Neural progenitor cell (in vitro differentiated cells): ENCODE measurements at places on chromosomes 2 and 18.
A peak's percentile ranks its signal among the peaks of the same experiment; 100 is the strongest.

- DNase-seq, result no peak
These were observed 107.4 kb downstream of the ARL6IP6 start for GRCh38 chr2:152825834-152826233.

- no peak for DNase-seq
These were observed 22.6 kb upstream of the PROKR1 start for GRCh38 chr2:68620772-68621171.

DNA sequence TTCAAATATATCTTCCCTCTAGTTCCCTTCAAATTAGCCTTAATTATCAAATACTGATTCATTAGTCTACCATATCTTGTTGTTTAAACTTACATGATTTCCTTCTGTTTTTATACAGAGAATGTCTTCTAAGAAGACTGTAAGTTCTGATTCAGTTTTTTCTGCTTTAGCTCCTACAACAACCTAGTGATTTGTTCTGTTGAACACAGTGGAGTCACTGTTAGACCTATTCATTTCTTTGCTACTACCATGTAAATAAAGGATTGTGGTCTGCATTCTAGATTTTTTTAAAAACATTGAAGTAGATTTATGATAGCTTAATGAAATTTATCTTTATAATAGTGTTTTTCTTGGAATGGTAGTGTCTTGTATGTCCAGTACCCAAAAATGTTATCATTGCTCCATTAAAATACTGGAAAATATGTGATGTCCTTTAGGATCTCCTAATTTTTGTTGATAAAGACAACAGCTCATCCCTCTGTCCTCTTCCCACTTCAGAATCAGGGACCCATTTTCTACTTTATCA, 146.4 kb downstream of the MBD5 start:
- no peak for DNase-seq

DNA sequence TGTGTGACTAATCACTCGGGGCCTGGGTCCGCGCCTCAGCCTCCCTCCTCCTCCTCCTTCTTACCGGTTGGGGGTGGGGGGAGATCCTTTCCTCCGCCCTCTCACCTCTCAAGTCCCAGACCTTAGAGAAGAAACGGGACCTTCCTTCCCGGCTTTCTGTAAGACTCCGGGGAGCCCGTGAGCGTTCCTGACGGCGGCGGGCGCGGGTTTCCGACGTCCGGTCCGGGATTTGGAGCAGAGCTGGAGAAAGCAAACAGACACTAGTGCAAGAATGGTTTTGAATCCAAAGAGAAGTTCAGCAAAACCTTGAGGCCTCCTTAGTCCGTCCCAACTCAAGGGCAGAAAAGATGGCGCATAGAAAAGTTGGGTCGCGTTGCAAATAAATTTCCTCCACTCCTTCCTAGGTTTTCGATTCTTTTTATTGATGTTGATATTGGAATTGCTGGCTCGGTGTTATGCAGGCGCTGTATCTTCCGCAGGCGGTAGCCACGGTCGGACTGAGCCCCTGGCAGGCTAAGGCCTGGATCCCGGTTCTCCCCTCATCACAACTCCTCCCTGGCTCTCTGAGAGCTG, 2.0 kb downstream of the DLX1 start:
- DNase-seq, result no peak

DNA sequence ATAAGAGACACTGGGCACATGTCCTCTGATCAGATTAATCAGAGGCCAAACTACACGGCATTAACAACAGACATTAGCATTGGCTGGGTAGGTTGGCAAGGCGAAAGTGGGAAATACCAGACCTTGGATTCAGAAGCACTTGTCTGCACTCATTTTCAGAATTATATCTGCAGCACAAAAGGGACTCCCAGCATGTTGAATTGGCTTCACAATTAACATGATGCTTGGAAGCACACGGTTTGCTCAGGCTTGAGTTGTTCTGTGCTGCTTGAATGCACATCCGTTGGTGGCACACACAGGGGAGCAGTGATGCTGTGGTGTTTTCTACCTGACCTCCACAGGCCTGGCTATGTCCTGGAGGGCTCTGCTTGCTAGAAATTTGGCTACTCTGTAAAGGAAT, 83.9 kb downstream of the ACTR3 start:
- DNase-seq, result no peak

- DNase-seq, result no peak
These were observed 31.6 kb upstream of the MREG start for GRCh38 chr2:216044883-216045486.

GRCh38 chr2:8462280-8462679, 219.6 kb upstream of the ID2 start:
- no peak for DNase-seq

- DNase-seq, result no peak
These were observed 278.2 kb upstream of the COL3A1 start for GRCh38 chr2:188695953-188696352.

DNA sequence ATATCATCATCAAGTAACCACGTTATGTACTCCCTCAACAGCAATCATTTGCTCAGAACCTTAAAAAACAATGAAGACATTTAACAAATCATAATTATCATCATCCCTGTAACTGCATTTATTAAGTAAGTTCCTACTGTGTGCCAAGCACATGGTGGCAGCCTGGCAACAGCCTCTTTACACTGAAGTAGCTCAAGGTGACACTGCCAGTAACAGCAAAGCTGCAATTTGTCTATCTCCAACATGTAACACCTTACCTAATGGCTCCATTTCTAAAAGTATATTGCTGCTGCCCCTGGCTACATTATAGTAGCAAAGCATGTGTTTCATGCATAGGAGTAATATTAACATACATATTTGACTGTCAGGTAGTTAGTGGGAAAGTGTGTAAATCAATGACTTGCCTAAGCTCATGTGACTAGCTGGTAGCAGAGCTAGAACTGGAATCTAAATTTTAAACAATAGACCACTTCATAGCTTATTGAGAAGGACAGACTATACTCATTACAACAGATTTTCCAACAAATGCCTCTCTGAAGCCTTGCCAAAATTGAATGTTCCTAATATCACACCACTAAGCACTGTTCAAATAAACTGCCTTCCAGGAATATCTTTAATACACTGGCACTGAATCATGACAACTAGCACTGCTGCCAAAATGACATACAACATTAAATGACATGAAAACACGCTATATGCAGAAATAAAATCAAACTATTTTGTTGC, 86.7 kb downstream of the L3MBTL4 start:
- DNase-seq, result no peak

DNA sequence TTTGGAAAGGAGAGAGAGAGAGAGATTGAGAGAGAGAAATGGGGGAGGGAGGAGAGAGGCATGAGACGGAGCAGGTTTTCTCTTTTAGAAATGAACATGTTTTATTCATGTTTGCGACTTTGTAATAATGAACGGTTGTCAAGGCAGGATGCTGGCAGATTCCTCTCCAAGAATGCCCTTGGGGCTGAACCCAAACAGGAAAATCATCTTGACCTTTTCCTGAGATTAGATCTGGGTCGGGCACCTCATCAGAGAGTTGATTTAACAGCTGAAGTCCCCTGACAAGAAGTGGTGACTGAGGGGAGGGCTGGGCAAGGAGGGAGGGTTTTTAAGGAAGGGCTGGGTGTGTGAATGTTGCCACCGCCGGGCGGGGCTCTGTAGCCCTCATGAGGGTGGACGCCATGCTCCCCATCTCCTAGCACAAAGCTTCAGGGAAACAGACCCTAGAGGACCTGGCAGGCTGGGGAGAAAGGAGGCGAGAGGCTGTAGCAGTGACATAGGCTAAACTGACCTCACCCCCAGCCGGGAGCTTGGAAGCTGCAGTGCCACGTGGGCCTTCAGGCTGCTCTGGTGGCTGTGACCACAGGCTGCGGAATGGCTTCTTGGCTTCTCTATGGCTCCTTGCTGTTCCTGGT, 60.0 kb downstream of the LIPG start:
- no peak for DNase-seq

DNA sequence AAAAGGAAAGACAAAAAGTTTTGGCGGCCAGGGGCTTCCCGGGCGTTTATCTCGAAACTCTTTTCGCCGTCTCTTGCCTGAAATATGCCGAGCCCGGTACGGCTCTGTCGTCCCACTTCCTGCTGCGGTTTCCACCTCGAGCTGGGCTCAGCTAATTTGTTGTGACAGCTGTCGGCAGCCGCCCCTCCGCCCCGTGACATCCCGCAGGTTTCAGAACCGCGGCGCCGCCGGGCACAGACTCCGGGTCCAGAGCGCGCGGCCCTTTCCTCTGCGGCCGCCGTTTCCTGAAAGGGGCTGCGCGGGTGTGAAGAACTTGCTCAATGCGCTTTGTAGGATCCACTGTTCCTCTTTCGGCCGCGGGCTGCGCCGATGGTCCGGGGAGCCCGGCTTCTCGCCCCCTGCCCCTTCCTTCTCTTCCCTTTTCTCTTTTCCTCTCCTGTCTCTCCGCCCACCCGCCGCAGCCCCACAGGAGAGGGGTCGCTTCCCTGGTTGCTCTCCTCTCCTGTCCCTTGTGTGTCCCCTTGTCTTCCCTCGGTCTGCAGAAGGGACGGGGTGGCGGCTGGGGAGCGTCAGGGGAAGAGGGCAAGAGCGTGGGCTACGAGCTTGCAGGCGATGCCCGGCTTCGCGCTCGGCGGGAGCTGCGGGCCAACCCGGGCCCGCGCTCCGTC, 648 bp downstream of the ARID5A start:
- peak; percentile 73 for DNase-seq

GRCh38 chr18:49041435-49042245, 90.9 kb upstream of the SMAD7 start:
- peak; percentile 45 for DNase-seq

DNA sequence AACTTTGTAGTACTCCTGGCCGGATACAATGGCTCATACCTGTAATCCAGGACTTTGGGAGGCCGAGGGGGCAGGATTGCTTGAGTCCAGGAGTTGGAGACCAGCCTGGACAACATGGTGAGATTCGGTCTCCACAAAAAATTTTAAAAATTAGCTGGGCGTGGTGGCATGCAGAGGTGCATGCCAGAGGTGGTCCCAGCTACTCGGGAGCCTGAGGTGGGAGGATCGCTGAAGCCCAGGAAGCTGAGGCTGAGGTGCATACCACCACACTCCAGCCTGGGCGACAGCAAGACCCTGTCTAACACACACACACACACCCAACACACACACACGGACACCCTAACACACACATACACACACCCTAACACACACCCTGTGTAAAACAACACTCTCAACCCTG, 55.6 kb downstream of the HDAC4 start:
- no peak for DNase-seq

DNA sequence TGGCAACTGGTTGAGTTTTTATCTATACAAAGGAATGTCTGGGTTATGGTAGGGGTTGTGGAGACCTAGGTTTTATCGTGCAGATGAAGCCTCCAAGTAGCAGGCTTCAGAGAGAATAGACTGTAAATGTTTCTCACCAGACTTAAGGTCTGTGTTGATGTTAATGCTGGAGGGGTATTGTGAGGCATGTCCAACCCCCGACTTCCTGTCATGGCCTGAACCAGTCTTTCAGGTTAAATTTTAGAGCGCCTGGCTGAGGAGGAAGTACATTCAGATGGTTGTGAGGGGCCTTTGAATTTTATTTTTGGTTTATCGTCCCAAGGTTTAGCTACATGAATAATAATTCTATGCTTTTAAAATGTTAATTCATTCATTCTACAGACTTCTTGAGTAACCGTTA, 435.1 kb downstream of the DLGAP1 start:
- no peak for DNase-seq

DNA sequence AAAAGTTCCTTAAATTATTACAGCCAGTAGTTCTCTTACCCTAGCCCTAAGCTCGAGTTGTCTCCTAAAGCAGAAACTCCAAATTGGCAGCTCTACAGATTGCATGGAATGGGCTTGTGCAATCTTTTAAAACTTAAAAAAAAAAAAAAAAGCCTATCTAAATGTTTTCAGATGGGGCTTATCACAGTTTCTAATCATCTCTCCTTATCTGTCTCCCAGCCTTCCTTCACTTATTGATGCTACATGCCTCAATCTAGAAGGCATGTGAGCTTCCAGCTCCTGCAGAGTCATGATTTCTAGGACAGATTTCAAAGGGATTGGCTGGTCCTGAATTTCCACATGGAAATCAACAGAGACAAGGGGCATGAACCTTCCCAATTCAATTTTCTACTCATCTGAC, 33.1 kb upstream of the PELI1 start:
- no peak for DNase-seq

- DNase-seq, result no peak
These were observed 56.4 kb upstream of the PCBP1 start for GRCh38 chr2:70030724-70031420.

- no peak for DNase-seq
These were observed 1319.3 kb upstream of the CDH2 start for GRCh38 chr18:29496152-29496680.

DNA sequence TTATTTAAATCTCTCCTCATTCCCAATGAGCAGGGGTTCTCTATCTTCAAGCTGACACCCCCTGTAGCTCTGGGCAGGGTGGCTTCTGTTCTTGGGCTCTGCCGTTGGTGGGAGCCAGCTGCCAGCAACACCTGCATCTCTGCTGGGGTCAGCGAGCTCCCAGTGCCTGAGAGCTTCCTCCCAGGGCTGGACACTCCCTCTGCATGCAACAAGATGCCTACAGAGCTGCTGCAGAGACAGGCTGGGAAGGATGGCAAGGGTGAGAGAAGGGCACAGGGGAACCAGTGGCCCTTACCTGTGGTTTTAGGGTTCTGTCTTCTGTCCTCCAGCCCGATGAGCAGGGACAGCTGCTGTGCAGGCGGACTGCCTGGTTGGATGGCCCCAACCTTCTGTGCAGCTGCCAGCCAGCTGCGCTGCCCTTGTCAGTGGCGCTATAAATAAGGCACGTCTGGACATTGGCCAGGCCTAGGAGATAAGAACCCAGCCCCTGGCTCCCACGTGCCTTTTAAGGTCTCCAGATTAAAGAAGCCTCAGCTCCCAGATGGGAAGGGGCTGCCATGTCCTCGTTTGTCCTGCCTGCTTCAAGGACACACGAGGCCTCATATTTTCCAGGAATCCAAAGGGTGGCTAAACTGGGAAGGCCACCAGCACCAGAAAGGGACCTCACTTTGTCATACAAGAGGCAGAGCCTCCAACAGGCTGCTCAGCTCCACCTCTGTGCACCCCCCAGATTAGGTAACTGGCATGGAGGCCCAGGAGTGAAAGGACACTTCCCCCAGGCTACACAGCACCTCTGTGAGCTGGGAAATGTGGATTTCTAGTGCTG, 39.5 kb upstream of the FHL2 start:
- DNase-seq, result peak; percentile 20

DNA sequence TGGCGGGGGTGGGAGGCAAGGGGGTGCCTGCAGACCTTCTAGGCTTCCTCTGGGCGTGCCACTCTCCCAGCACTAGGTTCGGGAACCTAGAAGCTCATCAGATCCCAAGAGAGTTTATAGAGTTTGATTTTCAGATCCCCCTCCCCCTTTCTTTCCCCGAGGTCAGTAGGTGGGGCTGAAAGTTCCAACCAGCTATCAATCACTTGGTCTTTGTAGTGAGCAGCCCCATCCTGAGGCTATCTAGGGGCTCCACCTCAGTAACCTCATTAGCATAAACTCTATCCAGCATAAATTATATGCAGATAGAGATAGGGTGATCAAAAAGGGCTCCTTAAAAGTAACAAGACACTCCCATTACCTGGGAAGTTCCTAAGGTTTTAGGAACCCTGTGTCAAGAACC, 32.8 kb downstream of the ERLEC1 start:
- no peak for DNase-seq
